ENCODE measurements at places on chromosomes 7 and 10.

GRCh38 chr7:88545663-88546062 lies 213.8 kb upstream of the ZNF804B start:
- DNase-seq = no peak

DNA sequence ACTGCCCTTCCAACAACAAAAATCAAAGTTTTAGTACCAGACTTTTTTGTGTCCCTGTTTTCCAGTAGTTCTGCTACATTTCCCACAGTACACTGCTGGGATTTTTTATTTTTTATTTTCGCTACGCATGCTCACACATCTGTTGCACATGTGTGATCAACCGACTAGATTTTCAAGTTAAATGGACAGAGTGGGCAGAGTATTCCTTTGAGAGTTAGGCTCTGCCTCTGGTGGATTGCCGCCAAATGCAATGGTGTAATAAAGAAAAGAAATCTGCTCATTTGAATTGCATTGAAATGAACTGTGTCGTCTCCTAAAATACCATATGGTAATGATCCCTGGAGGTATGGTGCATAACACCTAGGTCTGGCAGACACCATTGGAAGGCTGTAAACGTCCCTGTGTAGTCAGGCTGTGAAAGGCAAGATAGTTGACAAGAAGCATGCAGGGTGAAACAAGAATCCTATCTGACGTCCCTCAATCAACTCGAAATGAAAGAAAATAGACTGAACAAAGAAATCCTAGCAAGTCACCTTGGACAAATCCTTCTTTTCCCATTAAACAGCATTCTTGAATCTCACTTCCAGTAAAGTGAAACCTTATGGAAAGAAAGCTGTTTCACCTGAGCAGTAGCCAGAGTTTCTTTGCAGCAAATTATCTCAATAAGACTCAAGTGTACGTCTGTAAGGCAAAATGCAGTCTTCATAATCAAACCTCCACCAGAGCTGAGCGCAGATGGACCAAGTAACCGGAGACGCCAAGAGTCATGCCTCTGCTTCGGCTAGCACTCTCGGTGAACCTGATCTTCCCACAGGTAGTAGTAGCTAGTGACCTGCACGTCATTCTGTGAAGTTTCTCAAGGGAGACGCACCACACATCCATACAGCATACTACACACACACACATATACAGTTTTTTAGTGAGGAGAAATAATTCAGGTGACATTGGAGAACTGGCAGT lies 357.3 kb downstream of the CRPPA start:
- no peak for DNase-seq

DNA sequence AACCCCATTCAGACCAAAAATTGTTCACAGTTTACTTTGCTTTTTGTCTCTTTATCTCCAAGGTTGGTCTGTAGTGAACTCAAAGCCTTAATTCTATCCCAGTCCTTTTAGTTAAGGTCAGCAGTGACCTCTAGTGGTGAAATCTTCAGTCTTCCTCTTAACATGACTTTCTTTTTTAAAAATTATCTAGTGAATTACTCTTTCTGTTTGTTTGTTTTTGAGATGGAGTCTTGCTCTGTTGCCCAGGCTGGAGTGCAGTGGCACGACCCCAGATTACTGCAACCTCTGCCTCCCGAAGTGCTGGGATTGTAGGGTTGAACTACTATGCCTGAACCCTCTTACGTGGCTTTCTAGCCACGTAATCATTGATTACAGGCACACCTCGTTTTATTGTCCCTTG lies 25.0 kb downstream of the ZNF487 start:
- DNase-seq = no peak

- peak; percentile 41 for DNase-seq
Observed at GRCh38 chr7:2104107-2104710, 128.5 kb downstream of the MAD1L1 start.

DNA sequence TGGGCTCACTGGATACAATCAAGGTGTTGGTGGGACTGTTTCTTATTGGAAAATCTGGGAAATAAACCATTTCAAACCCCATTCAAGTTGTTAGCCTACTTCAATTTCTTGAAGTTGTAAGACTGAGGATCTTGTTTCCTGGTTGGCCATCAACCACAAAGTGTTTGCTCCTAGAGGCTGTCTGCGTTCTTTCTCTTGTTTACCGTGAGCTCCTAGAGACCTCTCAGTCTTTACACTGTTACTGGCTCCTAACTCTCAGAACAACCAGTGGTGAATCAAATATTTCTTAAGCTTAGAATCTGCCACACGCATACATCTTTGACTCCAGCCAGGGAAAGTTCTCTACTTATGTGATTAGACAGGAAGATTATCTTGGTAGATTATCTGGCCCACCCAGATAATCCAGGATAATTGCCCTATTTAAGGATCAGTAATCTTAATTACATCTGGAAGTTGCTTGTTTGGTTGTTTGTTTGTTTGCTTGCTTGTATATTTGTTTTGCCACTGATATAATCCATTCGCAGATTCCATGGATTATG lies 798.7 kb downstream of the IPMK start:
- no peak for DNase-seq

DNA sequence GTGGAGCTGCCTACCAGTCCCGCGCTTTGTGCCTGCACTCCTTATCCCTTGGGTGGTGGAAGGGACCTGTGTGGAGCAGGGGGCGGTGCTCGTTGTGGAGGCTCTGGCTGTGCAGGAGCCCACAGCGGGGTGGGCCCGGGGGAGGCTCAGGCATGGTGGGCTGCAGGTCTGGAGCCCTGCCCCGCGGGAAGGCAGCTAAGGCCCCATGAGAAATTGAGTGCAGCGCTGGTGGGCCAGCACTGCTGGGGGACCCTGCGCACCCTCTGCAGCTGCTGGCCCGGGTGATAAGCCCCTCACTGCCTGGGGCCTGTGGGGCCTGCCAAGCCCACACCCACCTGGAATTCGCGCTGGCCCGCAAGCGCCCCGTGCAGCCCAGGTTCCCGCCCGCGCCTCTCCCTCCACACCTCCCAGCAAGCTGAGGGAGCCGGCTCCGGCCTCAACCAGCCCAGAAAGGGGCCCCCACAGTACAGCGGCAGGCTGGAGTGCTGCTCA lies 859.6 kb upstream of the KCND2 start:
- no peak for DNase-seq

DNA sequence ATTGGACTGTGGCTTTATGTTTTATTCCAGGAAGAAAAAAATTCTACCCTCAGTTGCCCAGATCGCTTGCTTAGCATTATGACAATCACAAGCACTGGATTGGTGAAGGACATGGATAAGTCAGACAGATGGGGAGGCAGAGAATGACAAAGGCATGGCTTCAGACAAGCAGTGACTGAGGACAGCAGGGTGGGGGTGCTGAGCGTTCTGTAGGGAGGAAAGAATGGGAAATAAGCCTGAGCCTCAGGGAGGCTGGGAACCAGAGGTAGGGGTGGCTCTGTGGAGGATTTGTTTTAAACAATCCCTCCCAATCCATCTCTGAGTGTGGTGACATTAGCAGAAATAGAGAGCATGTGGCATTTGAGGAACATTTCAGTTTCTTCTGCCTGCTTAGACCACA lies 896.9 kb downstream of the CCSER2 start:
- no peak for DNase-seq

- no peak for DNase-seq
Observed at GRCh38 chr7:29019896-29020295, 61.8 kb upstream of the TRIL start.

- DNase-seq = no peak
Observed at GRCh38 chr7:122901250-122901649, 15.0 kb upstream of the CADPS2 start.
